Activated CD4-positive, alpha-beta memory T cell treated with anti-CD3 and anti-CD28 coated beads, Interleukin-2, amount 10 ng/mL, durations not matched to agents 7 days and 5 days (primary cell): ENCODE measurements at places on chromosomes 12 and 14. TPM values are rescaled to one million over a fixed set of nuclear protein-coding genes. Genes with fewer than 3 reads are reported as not detected.

The TWF1 gene
- 33.6 TPM for total RNA-seq

The CLEC1A gene
- total RNA-seq = not detected

The OASL gene
- 107 TPM for total RNA-seq

The HOXC10 gene
- not detected for total RNA-seq

The NANOG gene
- not detected for total RNA-seq

The GLT8D2 gene
- total RNA-seq = not detected

The GZMB gene
- total RNA-seq = 682 TPM

The CHFR gene
- total RNA-seq = 78.8 TPM

The PLD4 gene
- not detected for total RNA-seq

- DNase-seq = peak; percentile 65
These were observed 24.9 kb downstream of the CRACR2A start for GRCh38 chr12:3727877-3728632.

GRCh38 chr14:64196814-64197411 lies 97.3 kb downstream of the ESR2 start:
- DNase-seq = no peak

GRCh38 chr14:23124337-23124954 lies 5.4 kb upstream of the CEBPE start:
- DNase-seq = no peak

DNA sequence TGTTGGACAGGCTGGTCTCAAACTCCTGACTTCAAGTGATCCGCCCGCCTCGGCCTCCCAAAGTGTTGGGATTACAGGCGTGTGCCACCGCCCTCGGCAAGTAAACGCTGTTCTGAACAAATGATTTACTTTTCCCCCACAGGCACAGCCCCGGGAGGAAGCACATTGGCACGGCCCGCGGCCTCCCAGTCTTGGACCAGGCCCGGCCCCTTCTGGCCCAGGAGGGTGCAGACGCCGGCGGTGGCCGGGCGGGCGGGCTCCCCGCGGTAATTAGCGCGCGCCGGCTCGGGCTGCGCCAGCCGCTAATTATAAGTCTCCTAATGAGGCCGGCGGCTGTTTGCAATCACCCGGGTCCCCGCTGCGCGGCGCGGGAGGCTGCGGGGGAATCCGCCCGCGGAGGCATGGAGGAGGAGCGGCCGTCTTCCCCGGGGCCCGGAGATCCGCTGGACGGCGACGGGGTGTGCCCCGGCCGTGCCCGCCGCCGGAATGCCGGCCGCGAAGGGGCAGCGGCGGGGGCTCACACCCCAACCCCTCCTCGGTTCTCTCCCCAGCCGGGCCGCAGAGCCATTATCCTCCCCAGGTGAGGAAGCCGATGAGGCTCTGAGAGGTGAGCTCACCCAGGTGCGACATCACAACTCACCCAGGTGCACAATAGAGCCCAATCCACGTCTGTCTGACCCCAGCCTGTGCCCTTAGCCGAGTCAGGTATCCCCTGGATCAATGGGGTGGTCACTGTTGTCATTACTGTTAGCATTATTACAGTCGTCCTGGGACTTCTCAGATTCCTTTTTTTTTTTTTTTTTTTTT lies 3.3 kb upstream of the POP5 start:
- peak; percentile 63 for DNase-seq

- no peak for DNase-seq
These were observed 112.5 kb downstream of the CCER1 start for GRCh38 chr12:90842477-90842876.

GRCh38 chr12:52836491-52837412 lies 2.6 kb upstream of the KRT79 start:
- no peak for DNase-seq

- DNase-seq = no peak
These were observed 29.7 kb upstream of the APOF start for GRCh38 chr12:56392331-56392730.

- peak; percentile 28 for DNase-seq
These were observed 5.6 kb downstream of the REM2 start for GRCh38 chr14:22888662-22889061.

DNA sequence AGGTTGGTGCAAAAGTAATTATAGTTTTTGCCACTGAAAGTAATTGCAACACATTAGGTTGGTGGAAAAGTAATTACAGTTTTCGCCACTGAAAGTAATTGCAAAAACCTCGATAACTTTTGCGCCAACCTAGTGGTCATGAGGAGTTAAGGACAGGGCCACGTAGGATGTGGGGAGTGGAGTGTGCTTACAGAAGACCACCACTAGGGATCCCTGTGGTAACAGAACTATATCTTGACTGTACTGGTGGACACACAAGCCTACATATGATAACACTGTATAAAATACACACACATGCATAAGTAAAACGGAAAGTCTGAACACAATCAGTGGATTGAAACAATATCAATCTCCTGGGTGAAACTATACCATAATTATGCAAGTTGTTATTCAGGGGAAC lies 187.4 kb upstream of the ABCD2 start:
- DNase-seq = no peak

DNA sequence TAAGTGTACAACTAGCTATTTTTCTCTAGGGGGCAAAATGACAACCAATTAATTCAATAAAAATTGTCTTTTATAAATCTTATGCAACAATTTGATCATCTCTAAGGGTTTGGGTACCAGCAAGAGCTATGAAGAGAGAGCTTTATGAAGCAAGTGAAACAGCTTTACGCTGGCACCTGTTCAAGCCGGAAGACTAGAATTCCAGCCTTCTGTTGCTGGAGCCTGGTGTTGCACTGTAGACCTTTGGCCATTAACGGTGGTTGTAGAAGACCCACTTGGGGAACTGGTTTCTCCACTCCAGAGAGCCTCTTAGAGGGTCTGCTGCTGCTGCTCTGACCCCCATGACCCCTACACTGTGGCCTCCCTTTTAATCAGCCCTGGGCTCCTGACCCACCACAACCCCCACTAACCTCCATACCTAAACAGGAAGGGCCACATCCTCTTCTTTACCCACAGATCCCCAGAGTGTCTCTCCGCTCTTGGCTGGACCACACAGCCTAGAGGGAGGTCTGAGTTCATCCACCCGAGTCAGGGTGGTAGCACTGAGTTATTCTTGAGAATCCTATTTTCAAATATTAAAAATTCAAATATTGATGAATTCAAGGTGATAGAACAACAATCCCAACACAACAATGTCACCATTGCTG lies 54.6 kb upstream of the STON2 start:
- no peak for DNase-seq

DNA sequence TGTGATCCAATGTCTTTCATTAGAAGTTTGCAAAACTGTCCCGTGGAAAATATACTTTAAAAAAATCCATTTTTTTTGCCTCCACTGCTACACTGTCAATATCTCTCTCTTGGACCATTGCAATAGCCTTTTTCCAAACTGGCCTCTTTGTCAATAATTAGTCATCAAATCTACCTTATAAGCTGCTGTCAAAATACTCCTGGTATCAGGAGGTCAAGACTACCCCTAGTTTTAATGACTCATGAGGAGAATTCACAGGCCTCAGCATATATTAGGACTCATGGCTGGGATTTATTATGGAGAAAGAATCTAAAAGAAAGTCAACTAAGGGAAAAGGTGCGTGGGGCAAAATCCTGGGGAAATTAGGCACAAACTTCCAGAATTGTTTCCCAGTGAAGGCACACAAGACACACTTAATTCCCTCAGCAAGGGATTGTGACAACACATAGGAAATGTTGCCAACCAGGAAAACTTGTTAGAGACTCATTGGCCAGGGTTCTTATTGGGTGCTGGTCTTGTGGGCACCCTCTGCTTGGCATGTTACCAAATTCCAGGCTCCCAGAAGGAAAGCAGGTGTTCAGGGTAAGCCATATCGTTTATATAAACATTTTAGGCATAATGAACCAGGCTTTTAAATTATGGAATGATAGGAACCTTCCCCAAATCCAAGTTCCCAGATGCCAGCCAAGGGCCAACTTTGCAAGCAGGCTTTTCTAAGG lies 56.1 kb downstream of the TMEM117 start:
- no peak for DNase-seq

- DNase-seq = no peak
These were observed 39.4 kb upstream of the BEGAIN start for GRCh38 chr14:100626614-100627013.

DNA sequence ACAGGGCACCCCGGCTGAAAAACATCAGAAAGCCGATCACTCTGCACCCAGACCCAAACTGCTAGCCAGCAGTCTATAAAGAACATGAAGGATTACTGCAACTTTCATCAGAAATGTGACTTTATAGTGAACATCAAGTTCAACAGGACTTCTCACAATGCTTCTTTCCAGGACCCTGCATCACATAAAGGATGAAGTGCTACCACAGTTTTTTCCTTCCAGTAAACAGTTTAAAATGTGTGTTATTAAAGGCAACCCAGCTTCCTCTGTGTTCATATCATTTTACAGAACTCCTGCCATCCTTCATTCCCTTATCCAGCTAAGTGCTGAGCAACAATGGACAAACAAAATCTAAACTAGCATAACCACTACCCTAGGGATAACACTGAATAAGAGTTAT lies 280.3 kb upstream of the DIO2 start:
- no peak for DNase-seq

- no peak for DNase-seq
These were observed 184.4 kb upstream of the BCL2L14 start for GRCh38 chr12:11886339-11886738.

GRCh38 chr12:31371256-31371620 lies 45.3 kb upstream of the SINHCAF start:
- DNase-seq = no peak

- no peak for DNase-seq
These were observed 13.9 kb downstream of the BAZ2A start for GRCh38 chr12:56616244-56616643.

- no peak for DNase-seq
These were observed 2.5 kb downstream of the CNIH1 start for GRCh38 chr14:54438703-54439102.

DNA sequence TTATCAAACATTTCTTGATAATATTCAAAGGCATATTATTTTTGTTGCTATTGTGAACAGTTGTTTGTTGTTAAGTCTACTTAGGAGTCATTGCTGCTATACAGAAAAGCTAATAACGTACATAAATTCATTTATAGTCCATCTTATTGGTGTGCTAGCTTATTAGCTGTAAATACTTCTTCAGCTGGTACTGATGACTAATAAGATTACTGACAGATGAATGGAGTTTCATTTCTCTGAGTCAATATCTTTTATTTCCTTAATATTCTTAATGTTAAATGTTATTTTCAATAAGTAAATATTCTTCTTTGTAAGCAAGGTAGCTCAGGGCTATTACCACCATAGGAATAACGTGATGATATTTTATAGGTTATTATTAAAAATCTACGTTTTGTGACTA lies 139.4 kb upstream of the SLCO1C1 start:
- DNase-seq = no peak

DNA sequence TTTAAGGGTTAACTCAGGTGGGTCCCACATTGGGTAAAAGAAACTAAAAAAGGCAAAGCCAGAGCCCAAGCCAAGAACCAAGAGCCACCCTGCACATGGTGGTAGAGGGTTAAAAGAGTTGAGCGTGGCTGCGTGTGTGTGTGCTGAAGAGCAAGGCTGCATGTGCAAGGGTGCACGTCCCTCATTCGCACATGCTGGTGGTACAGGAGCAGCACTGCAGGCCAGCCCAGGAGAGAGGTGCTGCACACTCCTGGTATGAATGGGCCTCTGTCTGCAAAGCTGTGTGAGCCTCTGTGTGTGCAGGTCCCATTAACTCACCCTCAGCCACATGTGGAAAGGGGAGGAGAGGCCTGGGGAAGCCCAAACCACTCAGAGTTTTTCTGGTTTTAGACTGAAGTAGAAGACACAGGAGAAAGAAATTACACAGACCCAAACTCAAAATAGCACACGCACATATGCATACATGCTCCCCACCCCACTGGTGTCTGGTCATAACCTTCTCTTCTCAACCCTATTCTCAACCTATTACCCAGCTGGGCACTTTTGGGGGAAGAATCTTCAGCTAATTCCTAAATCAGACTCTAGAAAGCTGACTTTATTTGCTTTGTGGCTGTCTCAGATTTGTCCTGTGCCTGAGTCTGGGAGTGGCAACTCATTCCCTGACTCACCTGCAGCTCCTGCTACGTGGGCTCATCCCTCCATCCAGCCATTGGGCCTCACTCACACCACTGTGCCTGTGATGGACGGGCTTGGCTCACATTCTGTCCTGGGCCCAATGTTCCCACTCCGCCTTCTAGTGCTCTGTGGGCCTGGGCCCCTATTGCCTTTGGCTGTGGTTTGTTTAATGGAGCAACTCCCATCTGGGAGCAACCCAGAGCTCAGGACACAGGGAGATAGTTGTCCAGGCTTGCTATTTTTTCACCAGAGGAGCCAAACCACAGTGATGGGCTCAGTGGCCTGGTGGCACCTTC lies 30.8 kb upstream of the COL2A1 start:
- DNase-seq = no peak

- DNase-seq = no peak
These were observed 18.2 kb upstream of the MON2 start for GRCh38 chr12:62448436-62448835.

- no peak for DNase-seq
These were observed 24.0 kb downstream of the BHLHE41 start for GRCh38 chr12:26100666-26101349.

- DNase-seq = no peak
These were observed 60.0 kb downstream of the BBS10 start for GRCh38 chr12:76288218-76288617.

GRCh38 chr12:90514325-90514724 lies 440.7 kb downstream of the CCER1 start:
- no peak for DNase-seq
